ENCODE measurements at places on chromosomes 16 and 17.

DNA sequence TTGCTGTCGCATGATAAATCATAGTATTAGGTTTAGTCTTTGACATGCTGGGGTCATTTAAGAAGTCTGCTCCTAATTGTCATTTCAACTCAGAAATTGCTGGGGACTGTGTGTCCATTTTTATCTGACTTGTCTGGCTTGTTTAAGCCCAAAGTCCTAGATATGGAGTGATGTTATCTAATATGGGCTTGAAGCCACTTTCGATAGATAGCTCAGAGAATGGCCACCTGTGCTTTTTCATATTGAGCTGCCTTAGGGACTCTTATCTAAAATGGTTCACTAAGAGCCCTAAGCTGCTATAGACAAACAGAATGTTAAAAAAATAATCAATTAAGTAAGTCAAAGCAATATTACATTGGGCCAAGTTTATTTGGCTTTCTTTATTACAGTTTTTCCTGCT lies 81.6 kb upstream of the CNTNAP4 start:
- no peak for DNase-seq

- DNase-seq: no peak
Measured at GRCh38 chr17:34579979-34580684, 750 bp downstream of the TMEM132E start.

DNA sequence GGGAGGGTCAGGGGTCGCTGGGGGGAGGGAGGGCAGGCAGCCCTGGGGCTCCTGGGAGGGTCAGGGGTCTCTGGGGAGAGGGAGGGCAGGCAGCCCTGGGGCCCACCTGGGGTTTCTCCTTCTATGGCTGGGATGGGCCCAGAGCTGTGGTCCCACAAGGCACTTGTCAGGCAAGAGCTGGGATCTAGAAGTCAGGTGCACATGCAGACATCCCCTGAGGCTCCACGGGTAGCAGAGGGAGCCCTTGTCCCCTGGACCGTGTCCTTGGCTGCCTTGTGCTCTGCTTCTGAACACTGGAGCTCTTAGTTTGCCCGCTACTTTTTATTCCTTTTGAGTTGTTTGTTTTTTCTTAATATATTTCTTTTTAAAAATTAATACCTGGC lies 1.8 kb downstream of the TUBB3 start:
- DNase-seq: no peak

DNA sequence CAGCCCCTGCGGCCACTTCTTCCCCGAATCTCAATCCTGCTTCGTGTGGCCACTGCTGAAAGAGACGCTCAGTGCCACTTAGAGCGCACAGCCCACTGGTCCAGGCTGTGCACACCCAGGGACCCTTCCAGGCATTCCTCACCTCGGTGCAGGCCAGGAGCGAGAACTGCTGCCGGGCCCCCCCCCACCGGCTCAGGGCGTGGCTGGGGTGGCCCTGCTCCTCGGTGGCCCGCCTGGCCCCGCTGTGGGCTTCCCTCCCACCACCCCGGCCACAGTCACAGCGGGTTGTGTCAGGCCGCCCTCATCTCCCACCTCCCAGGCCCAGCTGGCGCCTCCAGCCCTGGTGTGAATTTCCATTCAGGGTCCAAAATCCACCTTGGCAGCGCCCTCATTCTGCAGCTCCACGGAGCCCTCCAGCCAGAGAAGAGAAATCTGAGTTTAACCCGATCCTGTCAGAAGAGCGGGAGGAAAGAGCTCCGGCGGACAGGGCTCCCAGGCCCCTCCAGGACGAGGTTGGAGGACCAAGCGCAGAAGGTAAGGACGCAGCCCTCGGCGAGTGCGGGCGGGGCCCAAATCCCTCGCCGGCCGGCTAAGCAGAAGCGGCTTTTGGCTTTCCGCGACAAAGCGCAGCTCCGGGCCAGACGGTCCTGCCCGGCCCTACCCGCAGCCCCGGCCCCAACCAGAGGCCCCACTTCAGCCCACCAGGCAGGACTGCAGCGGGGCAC lies 12.0 kb downstream of the TBC1D16 start:
- DNase-seq: no peak

DNA sequence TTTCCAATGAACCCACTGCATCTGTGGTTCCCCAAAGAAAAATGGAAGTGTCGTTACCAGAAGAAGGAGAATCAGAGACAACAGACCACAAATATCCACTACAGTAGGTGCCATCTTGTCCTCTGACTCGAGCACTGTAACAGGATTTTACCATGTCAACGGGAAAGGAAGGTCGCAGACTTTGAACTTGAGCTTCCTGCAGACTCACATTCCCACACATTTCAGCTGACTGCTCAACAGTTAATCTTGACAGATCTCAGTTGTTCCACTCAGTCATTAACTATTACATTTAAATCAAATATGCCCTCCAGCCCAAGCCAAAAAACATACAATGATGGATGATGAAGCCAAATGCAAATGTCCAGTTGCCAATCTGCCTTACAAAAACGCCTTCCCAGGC lies 37.0 kb downstream of the GAS7 start:
- DNase-seq: no peak

- DNase-seq: no peak
Measured at GRCh38 chr16:28526201-28527099, 12.3 kb downstream of the NUPR1 start.

DNA sequence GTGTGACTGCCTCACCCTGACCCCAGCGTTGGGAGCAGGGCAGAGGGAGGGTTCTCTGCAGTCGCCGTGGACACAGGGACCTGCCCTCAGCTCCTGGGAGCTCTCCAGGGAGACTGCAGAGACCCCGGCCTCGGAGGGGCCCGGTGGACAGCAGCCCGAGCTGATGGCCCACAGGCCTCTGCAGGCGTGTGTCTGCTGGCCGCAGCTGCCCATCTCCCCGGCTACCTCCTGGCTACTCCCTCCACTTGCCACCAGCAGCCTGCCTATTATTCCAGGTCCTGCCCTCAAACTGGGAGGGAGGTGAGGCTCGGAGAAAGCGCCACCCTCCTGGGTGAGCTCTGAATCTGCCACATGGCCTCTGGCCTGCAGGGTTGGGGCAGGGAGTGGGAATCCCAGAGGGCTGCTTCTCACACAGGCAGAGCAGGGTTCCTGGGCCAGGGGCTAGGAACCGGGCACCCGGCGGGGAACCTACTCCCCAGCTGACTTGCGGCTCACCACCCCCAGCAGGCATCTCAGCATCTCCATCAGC lies 7.2 kb downstream of the SLC16A5 start:
- DNase-seq: no peak

- DNase-seq: no peak
Measured at GRCh38 chr16:81449241-81449640, 4.6 kb downstream of the CMIP start.

- DNase-seq: no peak
Measured at GRCh38 chr17:76972046-76972641, 103.9 kb downstream of the MGAT5B start.

- DNase-seq: no peak
Measured at GRCh38 chr17:12605222-12605621, 60.5 kb upstream of the MYOCD start.

- no peak for DNase-seq
Measured at GRCh38 chr17:42830971-42831370, 2.2 kb upstream of the PSME3 start.

- DNase-seq: no peak
Measured at GRCh38 chr17:45722161-45722560, 62.0 kb upstream of the CRHR1 start.

DNA sequence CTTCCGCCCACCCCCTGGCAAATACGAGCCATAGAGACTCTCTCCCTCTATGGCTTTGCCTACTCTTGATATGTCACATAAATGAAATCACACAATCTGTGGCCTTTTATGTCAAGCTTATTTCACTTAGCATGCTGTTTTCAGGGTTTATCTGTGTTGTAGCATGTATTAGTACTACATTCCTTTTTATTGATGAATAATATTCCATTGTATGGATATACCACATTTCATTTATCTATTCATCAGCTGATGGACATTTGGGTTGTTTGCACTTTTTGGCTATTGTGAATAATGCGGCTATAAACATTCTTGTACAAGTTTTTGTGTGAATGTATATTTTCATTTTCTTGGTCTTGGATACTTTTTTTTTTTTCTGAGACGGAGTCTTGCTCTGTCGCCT lies 37.0 kb upstream of the DHX8 start:
- no peak for DNase-seq

- DNase-seq: no peak
Measured at GRCh38 chr17:21018894-21019293, 23.9 kb downstream of the USP22 start.

DNA sequence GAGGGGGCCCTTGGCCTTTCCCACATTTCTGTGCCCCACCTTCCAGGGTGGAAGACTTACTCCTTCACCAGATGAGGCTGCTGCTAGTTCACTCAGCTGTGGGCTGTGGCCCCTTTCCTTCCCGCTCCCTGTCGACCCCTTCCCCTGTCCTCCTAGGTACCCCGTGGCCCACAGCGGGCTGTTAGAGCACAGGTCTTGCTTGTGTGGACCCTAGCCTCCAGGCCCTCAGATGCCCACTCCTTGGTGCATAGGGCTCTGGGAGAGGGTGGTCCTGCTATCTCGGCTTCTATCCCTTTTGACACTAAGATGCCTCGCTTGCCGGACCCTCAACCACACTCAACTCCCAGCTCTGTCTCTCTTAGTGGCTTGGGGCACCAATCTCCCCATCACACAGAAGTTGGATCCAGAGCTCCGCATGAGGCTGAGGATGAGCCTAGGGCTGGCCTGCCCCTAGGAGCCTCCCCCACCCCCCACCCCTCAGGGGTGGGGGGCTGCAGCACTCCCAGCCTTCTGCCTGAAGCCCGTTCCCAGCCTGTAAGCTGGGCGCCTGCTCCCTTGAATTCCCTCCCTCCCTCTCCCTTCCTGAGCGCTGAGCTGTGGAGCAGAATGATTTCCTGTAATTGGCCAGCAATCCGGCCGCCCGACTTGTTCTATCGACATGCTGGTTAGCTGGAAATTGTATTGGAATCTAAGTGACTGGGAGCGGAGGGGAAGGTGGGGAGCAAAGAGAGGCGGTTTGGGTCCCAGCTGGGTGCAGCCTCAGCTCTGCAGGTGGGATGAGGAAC lies 30.9 kb downstream of the DCAKD start:
- DNase-seq: no peak

DNA sequence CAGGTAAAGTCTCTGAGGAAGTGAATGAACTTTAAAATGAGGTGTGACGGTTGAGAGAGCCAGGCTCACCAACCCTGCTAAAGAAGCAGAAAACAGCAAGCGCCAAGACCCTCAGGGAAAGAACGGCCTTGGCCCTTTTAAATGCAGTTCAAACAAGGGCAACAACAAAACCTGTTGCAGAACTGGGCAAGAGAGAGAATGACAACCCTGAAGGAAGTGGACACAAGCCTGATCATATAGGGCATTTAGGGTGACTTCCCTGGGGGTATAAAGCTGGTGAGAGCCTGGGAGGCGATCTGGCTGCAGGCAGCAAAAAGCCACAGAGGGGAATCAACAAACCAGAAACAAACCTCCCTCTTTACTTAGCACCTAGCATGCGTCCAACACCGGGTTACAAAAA lies 1.0 kb downstream of the CPPED1 start:
- no peak for DNase-seq

- DNase-seq: no peak
Measured at GRCh38 chr16:79026117-79026516, 574.4 kb downstream of the MAF start.

- DNase-seq: no peak
Measured at GRCh38 chr16:9934723-9935508, 247.3 kb downstream of the GRIN2A start.

DNA sequence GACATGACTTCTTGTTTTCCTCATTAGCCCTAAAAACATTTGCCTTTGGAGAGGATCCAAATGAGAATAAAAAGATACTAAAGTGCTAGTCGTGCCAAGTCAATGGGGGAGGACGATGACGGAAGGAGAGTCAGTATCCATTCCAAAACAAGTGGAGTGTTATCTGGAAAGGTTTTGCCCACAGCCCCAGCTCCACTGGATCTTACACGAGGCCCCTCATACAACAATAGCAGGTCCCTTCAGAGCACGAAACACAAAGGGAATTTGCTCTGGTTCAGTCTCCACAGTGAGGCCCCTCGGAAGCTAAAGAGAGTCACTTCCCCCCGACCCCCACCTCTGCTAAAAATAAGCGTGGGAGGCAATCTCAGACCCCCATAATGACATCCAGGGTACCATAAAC lies 496.9 kb upstream of the ZFHX3 start:
- DNase-seq: no peak

- no peak for DNase-seq
Measured at GRCh38 chr17:33099252-33099651, 107.6 kb downstream of the SPACA3 start.

DNA sequence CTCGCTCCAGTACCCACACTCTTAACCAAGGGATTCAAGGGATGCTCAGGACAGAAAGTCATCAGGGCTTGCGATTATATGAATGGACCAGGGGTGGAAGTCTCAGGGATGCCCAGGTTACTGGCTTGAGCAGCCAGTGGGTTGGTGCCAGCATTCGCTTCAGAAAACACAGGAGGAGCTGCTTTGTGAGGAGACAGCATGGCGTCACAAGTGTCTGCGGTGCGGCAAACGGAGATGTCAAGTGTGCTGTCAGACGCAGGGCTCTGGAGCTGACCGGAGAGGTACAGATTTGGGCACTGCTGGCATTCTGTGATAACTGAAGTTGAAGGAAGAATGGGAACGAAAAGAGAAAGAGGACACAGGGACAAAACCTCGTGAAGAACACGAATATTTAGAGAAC lies 4.1 kb downstream of the MARCHF10 start:
- DNase-seq: no peak

- no peak for DNase-seq
Measured at GRCh38 chr16:68022278-68022727, 729 bp downstream of the DDX28 start.

DNA sequence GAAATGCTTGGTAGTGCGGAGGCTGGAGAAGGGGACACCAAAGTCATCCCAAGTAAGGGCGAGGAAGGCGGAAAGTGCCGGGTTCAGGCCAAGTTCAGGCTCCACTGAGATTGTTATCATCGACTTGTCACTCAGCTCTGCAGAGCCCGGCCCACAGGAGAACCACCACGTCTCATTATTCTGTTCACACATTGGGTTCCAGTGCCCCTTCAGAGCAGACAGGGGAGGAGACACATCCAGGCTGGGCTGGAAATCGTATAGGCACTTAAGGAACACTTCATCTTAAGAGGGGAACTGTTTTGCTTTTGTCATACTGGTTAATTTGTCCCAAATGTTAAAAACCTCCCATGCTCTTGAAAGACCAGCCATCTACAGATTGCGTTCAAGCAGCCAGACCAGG lies 118.3 kb upstream of the ADAMTS18 start:
- DNase-seq: no peak
